ENCODE measurements at places on chromosomes 16 and 17.
A peak's percentile ranks its signal among the peaks of the same experiment; 100 is the strongest.

DNA sequence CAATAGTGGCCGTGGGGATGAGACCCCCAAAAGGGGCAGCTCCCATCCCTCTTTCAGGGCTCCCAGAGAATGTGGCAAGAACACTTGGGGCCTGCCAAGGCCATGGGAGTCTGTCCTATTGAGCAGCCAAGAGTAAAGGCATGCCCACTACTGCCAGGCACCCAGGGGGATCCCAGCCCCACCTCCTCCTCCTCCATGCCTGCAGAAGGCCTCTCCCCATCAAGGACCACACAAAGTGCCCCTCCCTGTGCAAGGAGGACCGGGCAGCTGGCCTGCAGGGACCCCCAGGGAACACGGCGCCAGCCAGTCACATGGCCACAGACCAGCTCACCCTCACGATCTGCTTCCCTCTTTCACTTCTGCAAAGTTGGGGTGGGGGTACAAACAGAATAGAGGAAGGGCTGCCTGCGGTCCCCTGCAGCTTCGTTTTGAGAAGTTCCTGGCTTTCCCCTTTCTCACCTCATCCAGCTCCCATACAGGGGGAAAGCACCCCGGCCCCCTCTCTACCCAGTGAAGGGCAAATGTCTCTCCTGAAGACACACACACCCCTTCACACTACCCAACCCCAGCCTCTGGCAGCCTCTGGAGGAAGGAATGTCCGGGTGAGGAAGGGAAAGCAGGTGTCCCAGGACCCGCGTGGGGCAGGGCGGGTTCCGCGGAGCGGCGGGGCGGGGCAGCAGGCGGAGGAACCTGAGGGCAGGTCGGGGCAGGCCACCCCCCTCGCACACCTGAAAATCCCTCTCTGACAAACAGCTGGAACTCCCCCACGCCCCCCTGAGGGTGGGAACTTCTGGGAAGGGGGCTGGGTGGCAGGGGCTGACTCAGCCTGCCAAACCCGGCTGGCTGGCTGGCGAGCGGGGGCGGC lies 2.0 kb downstream of the PPP1R9B start:
- H3K36me3 ChIP-seq = peaks cover 72% of the 10 kb centered on the region
- peak overlapping the region; percentile 95 for H3K27ac ChIP-seq
- H3K4me1 ChIP-seq = peaks cover 27% of the 10 kb centered on the region
- ATAC-seq = peak; percentile 57

DNA sequence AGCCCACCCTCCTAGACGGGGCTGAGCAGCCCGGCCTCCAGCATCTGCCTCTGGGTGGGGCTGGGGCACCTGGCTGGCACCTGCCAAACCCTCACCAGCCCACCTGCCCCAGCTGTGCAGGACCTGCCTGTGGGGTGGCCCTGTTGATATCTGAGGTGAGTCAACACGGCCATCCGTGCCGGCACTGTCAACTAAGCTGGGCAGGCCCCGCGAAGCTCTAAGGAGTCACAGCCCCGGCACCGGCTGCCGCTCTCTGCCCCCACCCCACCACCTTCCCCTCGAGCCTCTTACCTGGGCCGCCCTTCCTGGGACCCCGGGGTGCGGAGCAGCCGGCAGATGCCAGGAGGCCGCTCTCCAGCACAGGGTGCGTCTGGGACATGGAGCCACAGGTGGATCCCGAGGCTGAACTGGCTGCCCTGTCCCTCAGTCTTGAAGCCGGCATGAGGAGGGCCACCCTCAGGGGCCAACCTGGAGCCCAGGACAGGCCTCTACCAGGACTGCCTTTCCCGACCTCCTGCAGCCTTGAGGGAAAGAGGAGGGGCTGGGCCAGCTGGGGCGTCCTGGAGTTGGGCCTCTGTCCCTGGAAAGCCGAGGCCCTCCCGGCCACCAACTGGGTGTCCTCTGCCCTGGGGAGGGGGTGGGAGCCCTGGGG lies 515 bp downstream of the CBFA2T3 start:
- no peak for ATAC-seq
- no peaks in the 10 kb centered on the region for H3K4me1 ChIP-seq
- no peak overlapping the region for H3K4me3 ChIP-seq
- peaks cover 19% of the 10 kb centered on the region for H3K27me3 ChIP-seq
- H3K36me3 ChIP-seq = no peaks in the 10 kb centered on the region

- H3K36me3 ChIP-seq = no peaks in the 10 kb centered on the region
- no peaks in the 10 kb centered on the region for H3K4me1 ChIP-seq
- H3K27ac ChIP-seq = no peak overlapping the region
These were observed 6.7 kb downstream of the CBX8 start for GRCh38 chr17:79789943-79790804.

DNA sequence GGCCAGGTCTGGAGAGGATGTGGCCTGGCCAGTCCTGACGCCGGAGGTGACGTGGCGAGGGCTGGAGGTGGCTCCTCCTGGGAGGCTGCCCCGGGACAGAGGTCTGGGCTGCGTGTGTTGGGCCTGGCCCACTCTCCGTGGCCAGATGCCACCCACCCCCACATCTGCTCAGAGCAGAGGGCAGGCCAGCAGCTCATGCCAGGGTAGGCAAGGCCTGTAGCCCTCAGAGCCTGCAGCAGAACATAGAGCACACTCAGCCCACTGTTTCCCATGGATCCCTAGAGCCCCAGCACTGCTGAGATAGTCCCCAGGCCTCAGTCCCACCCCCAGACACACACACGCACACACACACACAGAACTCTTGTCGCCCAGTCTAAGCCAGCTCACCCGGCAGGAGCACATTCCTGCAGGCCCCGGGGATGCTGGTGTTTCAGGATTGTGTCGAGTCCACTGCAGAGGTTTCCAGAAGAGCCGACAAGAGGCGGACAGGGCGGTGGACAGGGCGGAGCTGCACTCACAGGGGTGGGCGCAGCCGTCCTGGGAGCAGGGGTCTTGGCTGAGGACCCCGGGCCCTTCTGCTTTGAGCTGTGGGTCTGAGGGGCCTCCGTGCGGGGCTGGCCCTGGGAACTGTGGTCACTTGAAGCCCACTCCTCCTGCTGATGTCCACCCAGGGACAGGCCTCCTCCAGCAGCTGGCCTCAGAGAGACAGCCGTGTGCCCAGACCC lies 33.4 kb downstream of the SOX8 start:
- no peaks in the 10 kb centered on the region for H3K4me1 ChIP-seq
- ATAC-seq = no peak
- H3K36me3 ChIP-seq = no peaks in the 10 kb centered on the region
- H3K27me3 ChIP-seq = peaks cover 3% of the 10 kb centered on the region

GRCh38 chr17:75289115-75289831 lies at the start of gene SLC25A19:
Gene SLC25A19 (minus strand): TSS chr17:75289433. CDS start chr17:75286764, 2,669 bp downstream.
- ATAC-seq = peak; percentile 96
- no peaks in the 10 kb centered on the region for H3K27me3 ChIP-seq
- peaks cover 55% of the 10 kb centered on the region for H3K36me3 ChIP-seq
- H3K4me1 ChIP-seq = peaks cover 6% of the 10 kb centered on the region
- H3K4me3 ChIP-seq = peak within 1 kb of the TSS; percentile 96

DNA sequence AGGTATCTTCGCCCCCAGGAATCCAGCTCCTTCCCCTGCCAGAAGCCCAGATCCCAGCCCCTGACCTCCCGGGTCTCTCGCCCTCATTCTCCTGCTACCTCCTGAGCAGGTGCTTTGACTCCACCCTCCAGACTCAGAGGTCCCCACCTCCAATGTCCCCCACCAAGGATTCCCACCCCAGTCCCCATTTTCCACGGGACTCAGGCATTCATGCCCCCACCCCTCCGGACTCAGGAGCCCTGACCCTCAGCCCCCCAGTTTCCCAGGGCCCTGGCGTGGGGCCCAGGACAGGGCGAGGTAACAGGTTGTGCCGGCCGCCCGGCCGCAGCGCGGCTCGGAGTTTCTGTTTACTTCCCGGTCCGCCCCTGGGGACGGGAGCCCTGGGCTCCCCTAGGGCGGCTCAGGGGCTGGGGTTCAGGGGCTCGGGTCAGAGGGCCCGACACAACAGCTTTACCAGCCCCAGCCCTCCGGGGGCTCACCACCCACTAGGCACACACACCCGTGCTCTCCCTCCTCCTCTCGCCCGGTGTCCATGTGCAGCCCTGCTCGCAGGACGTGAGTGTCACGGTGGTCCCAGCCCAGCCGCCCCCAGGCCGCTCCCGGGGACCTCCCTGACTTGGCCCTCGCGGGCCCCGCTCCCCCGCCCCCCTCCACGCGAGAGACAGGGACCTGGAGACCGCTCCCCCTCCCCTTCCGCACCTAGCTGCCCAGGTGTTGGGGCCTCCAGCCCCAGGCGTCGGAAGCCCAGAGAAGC lies 595 bp downstream of the BICDL2 start:
- ATAC-seq = no peak
- peaks cover 4% of the 10 kb centered on the region for H3K4me1 ChIP-seq
- H3K27me3 ChIP-seq = peaks cover 56% of the 10 kb centered on the region
- no peak overlapping the region for H3K27ac ChIP-seq
- H3K36me3 ChIP-seq = peaks cover 5% of the 10 kb centered on the region

GRCh38 chr17:8707332-8708024 lies 37.2 kb downstream of the CCDC42 start:
- H3K4me1 ChIP-seq = no peaks in the 10 kb centered on the region
- H3K4me3 ChIP-seq = no peak overlapping the region
- no peaks in the 10 kb centered on the region for H3K36me3 ChIP-seq
- H3K27ac ChIP-seq = no peak overlapping the region
- H3K27me3 ChIP-seq = peaks cover 30% of the 10 kb centered on the region
- ATAC-seq = no peak

DNA sequence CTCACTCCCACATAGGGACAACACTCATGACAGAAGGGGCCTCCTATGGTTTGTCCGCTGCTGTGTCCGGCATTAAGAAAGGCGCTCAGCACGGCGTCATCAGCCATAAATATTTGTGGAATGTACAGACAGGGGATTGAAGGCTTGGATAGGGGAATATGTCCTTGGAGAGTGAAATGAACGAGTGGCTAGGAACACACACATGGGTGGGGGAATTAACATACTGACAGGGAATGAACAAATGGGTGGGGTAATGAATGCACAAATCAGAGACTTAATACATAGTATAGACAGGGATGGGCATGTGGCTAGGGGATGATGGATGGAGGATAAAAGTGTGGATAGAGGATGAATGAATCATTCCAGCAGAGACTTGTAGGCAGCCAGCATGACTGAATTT lies 154.0 kb upstream of the HSBP1 start:
- H3K36me3 ChIP-seq = no peaks in the 10 kb centered on the region
- ATAC-seq = no peak
- H3K4me1 ChIP-seq = no peaks in the 10 kb centered on the region
- H3K4me3 ChIP-seq = no peak overlapping the region
- no peak overlapping the region for H3K27ac ChIP-seq
- peaks cover 8% of the 10 kb centered on the region for H3K27me3 ChIP-seq

GRCh38 chr17:50375858-50376538 lies 3.0 kb downstream of the EME1 start:
- no peaks in the 10 kb centered on the region for H3K27me3 ChIP-seq
- peaks cover 21% of the 10 kb centered on the region for H3K4me1 ChIP-seq
- no peak for ATAC-seq
- H3K4me3 ChIP-seq = no peak overlapping the region
- no peak overlapping the region for H3K27ac ChIP-seq
- H3K36me3 ChIP-seq = peaks cover 54% of the 10 kb centered on the region

- peak overlapping the region; percentile 40 for H3K4me3 ChIP-seq
- peak; percentile 20 for ATAC-seq
- H3K27me3 ChIP-seq = no peaks in the 10 kb centered on the region
These were observed 7.0 kb downstream of the KSR1 start for GRCh38 chr17:27463235-27463677.

- no peak overlapping the region for H3K4me3 ChIP-seq
- no peaks in the 10 kb centered on the region for H3K27me3 ChIP-seq
- H3K36me3 ChIP-seq = peaks cover 55% of the 10 kb centered on the region
- no peaks in the 10 kb centered on the region for H3K4me1 ChIP-seq
These were observed 127.0 kb downstream of the BANP start for GRCh38 chr16:88078111-88078775.

DNA sequence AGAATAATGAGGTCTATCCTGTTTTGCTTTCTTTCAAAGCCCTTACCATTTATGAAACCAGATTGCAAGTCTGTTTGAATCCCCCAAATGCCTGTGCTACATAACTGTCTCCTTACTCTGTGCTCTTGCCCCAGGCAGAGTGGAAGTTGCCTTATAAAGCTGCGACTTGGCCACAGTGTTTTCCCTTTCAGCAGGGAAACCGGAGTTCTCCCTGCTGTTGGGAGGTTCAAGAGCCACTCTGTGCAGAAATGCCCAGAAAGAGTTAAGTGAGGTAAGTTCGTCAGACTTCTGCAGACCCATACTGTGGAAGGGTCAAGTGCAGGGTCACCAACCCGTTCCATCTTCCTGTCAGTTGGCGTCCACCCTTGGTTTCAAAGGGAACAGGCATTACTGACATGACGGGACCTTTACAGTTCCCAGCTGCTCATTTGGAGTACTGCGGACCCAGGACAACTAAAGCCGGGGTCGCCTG lies 508.9 kb downstream of the WWOX start:
- H3K27me3 ChIP-seq = no peaks in the 10 kb centered on the region
- H3K4me1 ChIP-seq = no peaks in the 10 kb centered on the region
- H3K36me3 ChIP-seq = no peaks in the 10 kb centered on the region
- no peak for ATAC-seq
- H3K27ac ChIP-seq = no peak overlapping the region

GRCh38 chr17:6712854-6713129 lies 377 bp downstream of the SLC13A5 start:
- peak overlapping the region; percentile 39 for H3K4me3 ChIP-seq
- H3K4me1 ChIP-seq = peaks cover 9% of the 10 kb centered on the region
- peaks cover 66% of the 10 kb centered on the region for H3K27me3 ChIP-seq
- no peak overlapping the region for H3K27ac ChIP-seq

DNA sequence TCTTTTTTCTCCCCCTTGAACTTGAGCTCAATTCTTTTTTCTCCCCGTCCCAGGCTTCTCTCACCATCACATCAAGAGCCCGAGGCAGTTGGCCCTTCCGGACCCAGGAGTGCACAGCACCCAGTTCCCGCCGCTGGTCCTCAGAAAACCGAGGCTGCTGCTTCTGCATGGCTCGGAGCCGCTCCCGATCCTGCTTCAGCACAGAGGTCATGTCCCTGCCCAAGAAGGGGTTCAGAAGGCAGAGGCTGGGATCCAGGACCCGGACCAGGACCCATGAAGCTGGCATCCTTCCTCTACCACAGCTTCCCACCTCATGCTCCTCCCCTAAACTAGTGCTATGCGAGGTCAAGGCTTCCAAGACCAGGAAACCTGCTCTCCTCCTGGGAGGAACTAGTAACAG lies 10.5 kb downstream of the PER1 start:
- no peak for ATAC-seq
- H3K4me3 ChIP-seq = no peak overlapping the region
- no peaks in the 10 kb centered on the region for H3K36me3 ChIP-seq
- peak overlapping the region; percentile 59 for H3K27ac ChIP-seq
- H3K4me1 ChIP-seq = peaks cover 1% of the 10 kb centered on the region
- H3K27me3 ChIP-seq = no peaks in the 10 kb centered on the region

- H3K27me3 ChIP-seq = peaks cover 4% of the 10 kb centered on the region
- peak overlapping the region; percentile 71 for H3K27ac ChIP-seq
- H3K4me1 ChIP-seq = peaks cover 12% of the 10 kb centered on the region
- no peaks in the 10 kb centered on the region for H3K36me3 ChIP-seq
These were observed 56.7 kb upstream of the MED9 start for GRCh38 chr17:17420082-17420481.

GRCh38 chr17:55454906-55455474 lies 33.4 kb upstream of the MMD start:
- no peaks in the 10 kb centered on the region for H3K36me3 ChIP-seq
- ATAC-seq = no peak
- peaks cover 10% of the 10 kb centered on the region for H3K4me1 ChIP-seq
- H3K4me3 ChIP-seq = no peak overlapping the region
- H3K27ac ChIP-seq = no peak overlapping the region
